ENCODE measurements at places on chromosomes 4 and X.

DNA sequence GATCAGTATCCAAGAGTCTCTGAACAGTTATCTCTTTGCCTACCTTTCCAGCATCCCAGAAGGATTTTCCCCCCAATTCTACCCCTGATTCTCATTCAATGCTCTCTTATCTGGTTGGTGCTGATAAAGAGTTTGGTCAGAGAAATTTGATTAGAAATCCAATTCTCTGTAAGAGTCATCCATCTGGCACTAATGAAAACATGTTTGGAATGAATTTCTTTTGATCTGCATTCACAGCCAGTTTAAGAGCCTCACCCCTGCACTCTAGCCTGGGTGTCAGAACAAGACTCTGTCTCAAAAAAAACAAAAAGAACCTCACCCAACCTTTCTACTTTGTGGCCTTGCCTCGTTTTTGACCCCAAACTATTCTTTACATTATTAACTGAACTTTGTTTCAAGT is 122.1 kb downstream of the MANBA start:
- DNase-seq: no peak

- no peak for DNase-seq
Observed at GRCh38 chr4:10120943-10121567, 4.5 kb upstream of the WDR1 start.

DNA sequence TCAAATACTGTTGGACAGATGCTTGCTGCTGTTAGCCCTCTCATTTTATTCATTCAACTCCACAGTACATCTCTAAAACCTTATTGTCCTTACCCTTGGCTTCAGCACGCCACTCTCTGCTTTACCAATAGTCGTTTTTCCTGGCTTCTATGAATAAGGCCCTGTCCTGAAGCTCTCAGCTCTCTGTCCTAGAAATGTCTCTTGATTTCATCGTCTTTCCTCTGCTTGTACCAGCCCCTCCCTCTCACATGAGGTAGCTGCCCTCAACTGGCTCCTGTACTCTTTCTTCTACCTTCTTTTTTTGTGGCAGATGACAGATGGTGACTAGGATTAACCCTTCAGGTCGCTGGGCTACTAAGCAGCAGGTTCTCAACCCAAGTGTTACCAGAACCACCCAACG is 11.4 kb downstream of the ADGRA3 start:
- no peak for DNase-seq

GRCh38 chrX:4708970-4709760 is 995.7 kb upstream of the PRKX start:
- DNase-seq: no peak

DNA sequence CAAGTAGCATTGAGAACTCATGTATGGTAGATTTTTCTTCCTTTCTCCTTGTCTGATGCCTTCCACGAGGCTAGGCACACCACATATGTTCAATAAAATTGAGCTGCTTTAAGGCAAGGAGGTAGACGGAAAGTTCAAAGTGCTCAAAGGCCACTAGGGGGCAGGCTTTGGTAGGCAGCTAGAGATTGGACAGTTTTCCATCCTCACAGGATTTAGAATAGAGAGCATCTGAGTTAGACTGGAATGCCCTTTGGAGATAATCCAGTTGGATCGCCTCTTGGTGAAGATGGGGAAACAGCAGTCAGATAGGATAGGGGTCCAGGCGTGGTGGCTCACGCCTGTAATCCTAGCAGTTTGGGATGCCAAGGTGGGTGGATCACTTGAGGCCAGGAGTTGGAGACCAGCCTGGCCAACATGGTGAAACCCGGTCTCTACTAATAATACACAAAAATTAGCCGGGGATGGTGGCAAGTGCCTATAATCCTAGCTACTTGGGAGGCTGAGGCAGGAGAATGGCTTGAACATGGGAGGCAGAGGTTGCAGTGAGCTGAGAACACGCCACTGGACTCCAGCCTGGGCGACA is 30.4 kb downstream of the ELF4 start:
- DNase-seq: peak; percentile 85

GRCh38 chr4:43481526-43481925 is 589.0 kb downstream of the GRXCR1 start:
- DNase-seq: no peak

GRCh38 chrX:47358387-47359065 is 11.9 kb upstream of the ZNF157 start:
- no peak for DNase-seq

DNA sequence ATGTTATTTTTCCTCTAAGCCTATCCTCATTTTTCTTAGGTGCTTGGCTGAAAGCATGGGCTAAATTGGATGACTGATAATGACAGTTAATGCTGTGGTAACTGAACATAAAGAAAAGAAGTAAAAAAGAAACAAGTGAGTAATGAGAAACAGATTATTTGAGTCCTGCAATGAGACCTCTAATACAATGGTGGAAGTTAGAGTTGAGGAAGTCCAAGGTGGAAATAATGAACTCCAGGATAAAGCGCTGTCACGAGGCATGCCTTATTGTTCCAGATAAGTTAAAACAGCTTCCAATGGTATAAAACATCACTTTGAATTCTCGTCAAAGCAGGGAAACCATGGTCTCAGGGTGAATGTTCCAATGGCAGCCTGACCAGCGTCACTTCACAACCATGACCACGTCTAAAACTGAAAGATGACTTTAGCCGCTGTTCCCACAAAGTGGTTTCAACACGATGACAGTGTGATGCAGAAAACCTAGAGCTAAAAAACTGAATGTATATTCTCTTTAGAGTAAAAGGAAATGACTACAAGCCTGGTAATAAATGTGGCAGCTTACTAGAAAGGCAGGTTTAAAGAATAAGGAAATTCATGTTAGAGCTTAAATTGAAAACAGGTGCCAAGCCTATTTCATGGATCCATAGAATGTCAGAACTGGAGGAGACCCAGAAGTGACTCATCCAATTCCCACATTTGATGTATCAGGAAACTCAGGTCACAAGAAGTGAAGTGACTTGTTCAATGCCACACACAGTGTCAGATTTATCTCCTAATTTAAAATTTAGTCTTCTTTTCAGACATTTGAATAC is 202.6 kb upstream of the GYPA start:
- DNase-seq: no peak

- no peak for DNase-seq
Observed at GRCh38 chrX:132272826-132273225, 53.6 kb upstream of the RAP2C start.

GRCh38 chr4:87882321-87882720 is 49.6 kb downstream of the MEPE start:
- DNase-seq: no peak

- DNase-seq: no peak
Observed at GRCh38 chr4:100679926-100680325, 162.1 kb upstream of the EMCN start.

DNA sequence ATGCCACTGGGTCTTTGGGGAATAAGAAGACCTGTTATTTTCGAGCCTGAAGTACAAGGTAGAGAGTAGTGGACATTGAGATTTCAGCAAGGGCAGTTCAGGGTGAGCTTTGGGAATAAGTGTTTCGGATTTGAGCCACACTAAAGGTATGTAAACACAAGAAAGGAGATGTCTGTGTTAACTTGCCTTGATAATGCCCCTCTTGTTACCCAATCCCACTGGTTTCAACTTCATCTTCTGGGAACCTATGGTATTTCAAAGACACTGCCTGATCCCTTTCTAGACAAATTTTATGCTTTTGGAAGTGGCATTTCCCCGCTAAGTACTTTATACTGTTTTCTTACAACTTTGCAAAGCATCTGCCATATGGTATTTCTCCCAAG is 79.4 kb downstream of the SLC9A6 start:
- no peak for DNase-seq

GRCh38 chrX:55767100-55767499 is 49.6 kb downstream of the RRAGB start:
- DNase-seq: peak; percentile 5

GRCh38 chrX:1582686-1583437 is 8.5 kb upstream of the AKAP17A start:
- DNase-seq: no peak

DNA sequence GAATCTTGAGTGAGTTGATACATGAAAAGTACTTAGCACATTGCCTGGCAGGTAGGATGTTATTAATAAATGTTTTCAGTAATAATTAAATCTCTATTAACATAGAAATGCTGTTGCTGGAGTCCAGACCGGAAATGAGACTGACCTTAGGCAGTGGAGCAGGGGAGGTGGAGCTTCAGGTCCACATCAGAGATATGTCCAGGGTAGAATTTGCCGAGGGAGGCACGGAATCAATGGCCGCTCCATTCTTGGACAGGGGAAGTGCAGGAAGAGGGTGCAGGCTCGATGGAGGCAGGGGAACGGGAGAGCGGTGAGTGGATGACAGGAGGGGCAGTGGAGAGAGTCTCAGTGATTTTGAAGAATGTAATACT is 107.3 kb downstream of the GATB start:
- peak; percentile 40 for DNase-seq

GRCh38 chr4:47106561-47106960 is 75.2 kb downstream of the GABRB1 start:
- no peak for DNase-seq

DNA sequence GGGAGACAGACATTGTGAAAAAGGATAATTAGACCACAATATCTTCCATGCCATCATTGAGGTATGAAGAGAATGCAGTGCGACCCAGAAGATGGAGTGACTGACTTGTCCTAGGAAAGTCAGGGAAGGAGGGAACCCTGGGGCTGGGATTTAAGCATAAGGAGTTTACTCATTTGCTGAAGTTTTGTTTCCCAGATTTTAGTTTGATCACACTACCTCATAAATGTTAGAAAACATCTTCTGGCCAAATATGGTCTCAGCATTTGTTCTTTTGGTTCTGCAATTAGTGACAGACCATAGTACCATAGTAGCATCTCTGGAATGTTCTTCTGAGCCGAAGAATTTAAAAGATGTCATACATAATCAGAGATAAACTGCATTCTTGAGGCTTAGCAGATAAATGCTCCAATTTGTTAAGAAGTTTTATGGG is 96.5 kb upstream of the PGRMC2 start:
- peak; percentile 63 for DNase-seq

GRCh38 chrX:154541896-154542722 is 4.5 kb downstream of the G6PD start:
- DNase-seq: peak; percentile 81

DNA sequence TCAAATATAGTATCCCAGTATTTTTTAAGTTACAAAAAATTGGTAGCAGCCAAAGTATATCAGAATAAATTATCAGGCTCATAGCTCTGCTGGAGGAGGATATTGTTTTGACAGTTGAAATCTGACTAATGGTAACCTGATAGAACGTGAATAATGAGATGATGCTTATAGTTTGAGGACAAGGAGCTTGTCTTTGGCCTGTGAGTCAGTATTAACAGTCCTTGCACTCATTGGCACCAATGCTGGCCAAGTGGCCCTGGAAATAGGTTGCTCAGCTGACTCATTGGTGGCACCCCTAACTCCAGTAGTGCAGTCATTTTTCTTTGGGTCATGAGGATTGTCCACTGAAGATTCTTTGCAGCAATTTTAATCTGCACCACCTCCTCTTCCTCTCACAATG is 203.3 kb upstream of the JADE1 start:
- peak; percentile 25 for DNase-seq

- DNase-seq: peak; percentile 68
Observed at GRCh38 chr4:112075129-112075753, 70.0 kb upstream of the FAM241A start.

GRCh38 chr4:178356725-178357124 is 914.5 kb upstream of the AGA start:
- no peak for DNase-seq

GRCh38 chrX:14712096-14712495 is 160.8 kb downstream of the FANCB start:
- no peak for DNase-seq

DNA sequence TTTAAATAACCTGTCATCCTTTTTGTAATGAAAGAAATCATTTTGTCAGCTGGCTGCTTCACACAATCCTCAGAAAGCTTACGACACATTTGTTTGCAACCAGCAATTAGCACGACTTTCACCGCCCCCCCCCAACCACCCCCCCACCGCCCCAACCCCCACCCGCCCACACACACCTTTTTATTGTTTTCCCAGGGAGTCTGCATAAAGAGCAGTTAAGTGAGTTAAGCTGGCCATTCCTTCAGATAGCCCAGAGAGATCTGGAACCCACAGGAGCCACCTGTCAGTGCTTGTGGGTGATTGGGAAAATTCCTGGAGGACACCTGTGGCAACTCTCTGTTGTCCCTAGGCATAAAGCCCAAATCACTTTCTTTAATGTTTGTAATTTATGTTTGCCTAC is 175.7 kb upstream of the FMR1 start:
- DNase-seq: no peak

- no peak for DNase-seq
Observed at GRCh38 chrX:13863324-13863723, 46.4 kb upstream of the GPM6B start.

GRCh38 chrX:132119283-132119682 is 8.5 kb downstream of the FRMD7 start:
- DNase-seq: no peak

DNA sequence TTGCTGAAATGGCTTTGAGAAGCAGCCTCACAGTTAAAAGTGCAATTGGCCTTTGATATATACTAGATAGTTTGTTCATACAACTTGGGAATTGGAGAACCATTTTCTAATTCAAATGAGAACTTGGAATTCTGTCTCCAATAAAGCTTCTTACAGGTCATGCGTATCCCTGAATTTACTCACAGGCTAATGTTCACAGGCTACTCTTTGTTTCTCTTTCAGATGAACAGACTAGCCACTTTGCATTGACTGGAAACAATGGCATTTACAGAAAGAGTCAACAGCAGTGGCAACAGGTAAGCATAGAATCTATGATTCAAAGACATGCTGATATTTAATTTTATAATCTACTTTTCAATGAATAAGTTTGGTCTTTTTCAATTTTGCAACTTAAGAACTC is 13.5 kb downstream of the AFF1 start:
- DNase-seq: no peak

DNA sequence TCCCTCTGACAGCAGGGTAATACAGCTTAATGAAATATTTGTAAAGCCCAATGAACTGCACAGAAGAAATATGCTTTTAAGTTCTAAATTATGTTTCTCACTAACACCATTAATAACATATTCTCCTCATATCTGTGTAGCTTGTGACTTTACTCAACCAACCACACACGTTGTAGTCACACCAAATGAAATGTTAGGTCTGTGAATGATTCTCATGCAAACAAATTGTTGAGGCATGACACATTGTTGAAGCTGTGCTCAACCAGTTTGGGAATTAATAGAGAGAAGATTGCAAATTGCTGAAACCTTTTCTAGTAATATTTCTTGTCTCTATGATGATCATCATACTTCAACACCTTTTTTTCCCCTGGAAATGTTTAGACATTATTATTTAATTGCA is 645.9 kb downstream of the PCDH7 start:
- DNase-seq: peak; percentile 36

GRCh38 chrX:77505227-77505626 is 58.0 kb downstream of the FGF16 start:
- DNase-seq: no peak

DNA sequence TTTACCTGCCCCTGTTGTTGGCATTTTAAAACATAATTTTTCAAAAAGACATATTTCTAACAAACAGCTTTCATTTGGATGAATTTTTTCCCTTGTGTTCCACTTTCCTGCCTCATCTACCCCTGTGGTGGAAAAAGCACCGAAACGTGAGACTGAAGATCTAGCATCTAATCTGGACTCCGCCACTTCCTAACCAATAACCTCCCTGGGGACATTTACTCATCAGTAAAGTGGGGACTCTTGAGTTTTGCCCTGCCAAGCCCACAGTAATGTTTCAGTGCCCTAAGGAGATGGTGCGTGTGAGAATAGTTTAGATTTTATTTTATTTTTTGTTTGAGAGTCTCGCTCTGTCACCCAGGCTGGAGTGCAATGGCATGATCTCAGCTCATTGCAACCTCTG is 56.7 kb downstream of the ADGRG2 start:
- no peak for DNase-seq

- DNase-seq: no peak
Observed at GRCh38 chrX:111868726-111869638, 7.0 kb upstream of the TRPC5OS start.

GRCh38 chr4:3261411-3262207 is 12.7 kb downstream of the MSANTD1 start:
- DNase-seq: no peak
